ENCODE measurements at places on chromosomes 7 and 10.

DNA sequence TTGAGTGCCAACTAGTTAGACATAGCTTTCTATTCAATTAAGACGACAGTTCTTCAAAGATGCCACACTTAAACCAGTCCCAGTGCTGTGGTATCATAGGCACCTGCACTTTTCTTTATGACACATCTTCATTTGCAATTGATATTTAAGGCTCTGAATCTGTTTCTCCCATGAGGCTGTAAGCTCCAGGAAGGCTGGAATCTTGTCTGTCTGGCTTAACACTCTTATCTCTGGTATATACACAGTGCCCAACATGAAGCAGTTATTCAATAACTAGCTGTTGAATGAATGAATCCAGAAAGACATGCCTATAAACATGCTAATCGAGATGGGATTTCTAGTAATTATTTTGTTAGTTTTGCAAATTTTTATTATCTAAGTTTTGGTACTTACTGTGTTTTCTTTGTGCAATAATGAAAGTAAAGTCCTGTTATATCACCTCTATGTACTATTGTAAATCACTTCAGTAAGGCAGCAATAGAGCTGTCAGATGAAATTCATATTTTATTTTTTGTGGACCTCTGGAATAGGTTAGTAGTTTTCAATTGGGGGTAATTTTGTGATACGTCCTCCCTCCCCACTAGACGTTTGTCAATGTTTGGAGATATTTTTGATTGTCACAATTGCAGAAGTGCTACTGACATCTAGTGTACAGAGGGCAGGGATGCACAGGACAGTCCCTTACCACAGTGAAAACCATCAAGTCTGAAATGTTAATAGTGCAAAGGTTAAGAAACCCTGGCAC lies 51.3 kb upstream of the STEAP4 start:
- DNase-seq: no peak

GRCh38 chr7:75962607-75963380 lies 31.6 kb downstream of the TMEM120A start:
- DNase-seq: no peak

GRCh38 chr7:120990468-120991118 lies 2.1 kb downstream of the CPED1 start:
- no peak for DNase-seq

DNA sequence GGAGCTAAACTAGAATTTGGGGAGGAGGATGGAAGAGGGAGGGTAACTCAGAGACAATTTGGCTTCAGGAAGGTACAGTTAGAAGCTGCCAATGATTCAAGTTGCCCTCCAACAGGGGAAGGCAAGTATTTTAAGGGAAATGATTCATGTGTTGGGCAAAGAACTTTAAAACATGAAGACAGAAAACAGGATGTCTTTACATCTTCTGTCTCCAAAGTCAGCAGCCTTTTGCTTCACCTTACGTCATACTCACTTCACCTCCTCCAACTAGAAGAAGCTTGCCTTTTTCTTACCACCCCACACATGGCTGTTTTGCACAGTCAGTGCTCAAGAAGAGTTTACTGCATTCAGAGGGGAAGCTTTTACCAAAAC lies 36.1 kb downstream of the PPP1R3C start:
- DNase-seq: no peak

- DNase-seq: no peak
Observed at GRCh38 chr10:43249151-43249961, 17.5 kb downstream of the RASGEF1A start.

DNA sequence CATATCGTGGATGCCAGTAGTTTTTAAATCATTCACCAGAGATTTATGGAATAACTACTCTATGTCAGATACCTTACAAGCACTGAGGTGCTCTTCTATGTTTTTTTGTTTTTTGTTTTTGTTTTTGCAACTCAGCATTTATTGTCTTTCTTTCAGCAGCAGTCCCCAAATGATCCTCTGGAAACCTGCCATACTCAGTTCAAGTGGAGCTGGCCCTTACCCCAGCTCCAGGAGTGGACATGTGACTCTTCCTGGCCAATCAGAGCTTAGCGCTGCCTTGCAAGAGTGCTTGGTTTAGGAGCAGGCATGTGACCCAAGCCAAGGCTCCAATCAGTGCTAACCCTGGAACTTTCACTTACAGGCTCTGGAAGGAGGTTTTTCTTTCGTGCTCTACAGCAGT lies 356.6 kb upstream of the ZMIZ1 start:
- DNase-seq: no peak

DNA sequence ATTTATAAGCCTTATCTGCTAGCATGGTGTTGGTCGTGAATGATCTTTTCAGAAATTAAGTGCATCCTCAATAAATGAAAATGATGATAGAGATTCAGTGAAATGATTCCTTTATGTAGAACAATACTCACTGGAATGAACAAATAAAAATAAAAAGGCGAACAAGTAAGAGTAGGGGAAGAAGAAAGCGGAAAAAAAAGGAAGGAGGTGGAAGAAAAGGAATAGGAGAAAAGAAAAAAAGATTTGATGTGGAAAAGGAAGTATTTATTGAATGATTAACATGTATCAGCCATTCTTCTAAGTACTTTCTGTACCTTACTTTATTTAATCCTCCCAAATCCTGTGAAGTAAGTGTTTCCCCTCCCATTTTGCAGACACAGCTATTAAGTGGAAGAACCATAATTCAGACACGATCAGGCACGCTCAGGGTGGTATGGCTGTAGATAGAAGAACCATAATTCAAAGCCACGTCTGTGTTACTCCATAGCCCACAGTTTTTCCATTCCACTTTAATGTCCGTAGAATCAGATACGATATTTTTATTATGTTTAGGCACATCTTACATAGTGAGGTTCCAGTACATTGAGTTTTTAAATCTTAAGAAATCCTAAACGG lies 156.2 kb upstream of the LAMB4 start:
- no peak for DNase-seq

DNA sequence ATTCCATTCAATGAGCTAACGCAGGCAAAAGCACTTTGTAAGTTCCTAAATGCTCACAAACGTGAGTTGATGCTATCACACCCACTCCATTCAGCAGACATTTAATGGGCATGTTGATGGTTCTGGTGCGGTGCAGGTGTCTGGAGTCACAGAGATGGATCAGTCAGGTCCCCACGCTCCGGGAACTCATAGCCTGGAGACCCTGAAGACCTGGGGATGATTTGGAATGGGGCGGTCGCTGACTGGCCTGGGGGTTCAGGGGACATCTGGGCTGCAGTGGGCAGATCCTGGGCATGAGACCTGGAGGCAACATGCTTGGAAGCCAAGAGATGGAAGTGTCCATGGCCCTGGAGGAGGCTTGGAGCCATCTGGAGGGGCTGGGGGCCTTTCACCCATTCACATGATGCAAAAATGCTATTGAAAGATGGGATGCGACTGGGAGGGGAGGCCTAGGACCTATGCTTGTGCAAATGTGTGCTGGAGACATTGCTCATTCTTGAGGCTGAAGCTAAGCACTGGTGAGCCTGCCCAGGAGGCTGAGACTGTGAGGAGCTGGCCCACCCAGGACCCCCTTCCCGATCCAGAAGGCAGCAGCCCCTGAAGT lies 522.6 kb downstream of the GLRX3 start:
- no peak for DNase-seq

GRCh38 chr10:107059872-107060271 lies 104.6 kb downstream of the SORCS1 start:
- no peak for DNase-seq

GRCh38 chr7:140656548-140657515 lies 15.9 kb upstream of the ADCK2 start:
- DNase-seq: no peak

GRCh38 chr10:86192691-86193090 lies 173.9 kb downstream of the GRID1 start:
- no peak for DNase-seq

DNA sequence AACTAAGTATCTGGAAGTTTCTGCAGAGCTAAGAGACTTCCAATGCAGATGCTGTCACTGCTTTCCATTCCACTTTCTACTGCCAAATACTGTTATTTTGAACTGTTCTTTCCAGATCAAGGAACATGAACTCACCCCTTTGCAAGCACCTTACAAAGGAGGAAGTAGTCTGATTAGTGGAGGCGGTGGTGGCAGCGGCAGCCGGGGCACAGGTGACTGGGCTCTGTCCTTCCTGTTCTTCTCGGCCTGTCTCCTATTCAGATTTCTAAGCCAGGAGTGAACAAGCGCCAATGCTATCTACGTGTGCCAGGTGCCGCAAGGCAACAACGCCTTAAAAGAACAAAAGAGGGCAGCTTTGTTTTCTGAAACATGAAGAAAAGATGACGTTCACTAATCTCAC lies 44.9 kb downstream of the BEND7 start:
- no peak for DNase-seq

DNA sequence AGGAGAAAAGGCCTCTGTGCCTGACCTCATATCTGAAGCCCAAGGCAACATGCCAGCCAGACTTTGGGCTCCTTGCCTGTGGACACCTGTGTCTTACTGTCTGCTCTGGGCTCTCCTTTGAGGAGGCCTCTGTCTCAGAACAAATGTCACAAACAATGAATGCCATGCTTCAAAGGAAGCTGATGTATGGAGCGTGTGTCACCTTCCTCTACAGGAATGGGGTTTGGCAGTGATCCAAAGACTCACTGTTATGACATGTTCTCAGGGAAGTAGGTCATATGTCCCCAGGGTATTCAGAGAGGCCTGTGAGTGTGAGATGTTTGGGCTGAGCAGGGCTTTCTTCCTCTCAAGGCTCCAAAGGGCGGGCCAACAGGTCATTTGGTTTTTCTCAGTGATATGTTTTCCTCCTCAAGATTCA lies 38.4 kb downstream of the PTPRE start:
- DNase-seq: no peak

GRCh38 chr7:47734949-47735291 lies 153.0 kb upstream of the TNS3 start:
- DNase-seq: no peak

Data from GM12878 (cell line).